Fibroblast of the aortic adventitia (primary cell): ENCODE measurements at places on chromosomes 7 and 10.

- no peak for DNase-seq
Measured at GRCh38 chr7:1920266-1920681, 250.2 kb downstream of the ELFN1 start.

DNA sequence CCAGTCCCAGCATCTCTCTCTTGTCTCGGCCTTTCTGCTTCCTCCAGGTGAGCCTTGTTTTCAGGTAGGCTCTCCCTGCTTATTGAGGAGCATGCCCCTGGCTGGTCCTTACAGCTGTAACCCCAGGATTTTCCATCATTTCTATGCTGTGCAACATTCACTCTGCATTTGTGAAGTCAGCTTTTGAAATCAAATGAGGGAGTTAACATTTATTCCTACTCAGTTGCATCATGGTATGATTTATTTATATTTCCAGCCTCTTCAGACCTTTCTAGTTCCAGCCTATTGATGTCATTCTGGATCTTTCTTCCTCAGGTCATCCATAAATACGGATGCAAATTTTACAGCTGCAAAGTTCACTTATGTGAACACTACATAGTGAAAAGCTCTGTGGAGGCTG is 755.6 kb downstream of the TYW1 start:
- no peak for DNase-seq

GRCh38 chr10:120456626-120457430 is at the start of gene PLPP4:
TSS of gene PLPP4 (plus strand) at chr10:120457227. CDS start at chr10:120457306, 79 bp downstream.
- DNase-seq, result peak; percentile 30

DNA sequence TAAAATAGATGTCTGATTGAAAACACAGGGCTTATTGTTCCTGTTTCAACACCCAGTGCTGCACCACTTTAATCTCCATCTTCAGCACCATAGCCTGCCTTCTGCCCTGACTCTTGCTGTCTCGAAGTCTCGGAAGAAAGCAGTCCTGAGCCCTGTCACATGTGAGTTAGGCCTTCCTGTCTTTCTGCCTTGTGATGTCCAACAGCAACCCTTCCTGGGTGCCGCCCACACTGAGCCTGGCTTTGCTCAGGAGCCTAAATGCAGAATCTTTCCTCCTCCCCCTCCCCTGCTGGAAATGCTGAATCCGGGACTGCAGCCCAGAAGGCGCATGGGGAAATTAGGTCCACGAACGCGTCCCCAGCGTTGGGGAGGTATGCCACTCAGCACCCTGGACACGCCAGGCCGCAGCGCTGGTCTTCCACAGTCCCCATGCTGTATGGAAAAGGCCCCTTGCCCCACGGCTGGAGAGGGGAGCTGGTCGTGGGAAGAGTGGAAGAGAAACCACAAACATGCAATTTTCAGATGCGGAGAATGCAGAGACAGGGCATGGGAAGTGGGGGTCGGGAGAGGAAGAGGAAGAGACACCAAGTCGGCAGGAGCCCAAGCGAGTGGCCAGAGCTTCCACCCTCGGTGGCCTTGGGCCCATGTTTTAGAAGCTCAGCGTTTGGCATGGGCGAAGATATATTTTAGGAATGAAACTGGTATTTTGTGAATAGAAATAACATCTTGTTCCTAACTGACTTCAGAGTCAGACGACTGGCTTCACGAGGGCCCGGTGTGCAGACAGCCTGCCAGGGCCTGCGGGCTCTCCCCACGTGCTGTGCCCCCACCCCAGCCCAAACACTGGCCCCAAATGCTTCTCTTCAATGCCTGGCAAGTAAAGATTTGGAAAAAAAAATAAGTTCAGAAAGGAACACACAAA is 656.1 kb upstream of the FOXK1 start:
- DNase-seq, result no peak

DNA sequence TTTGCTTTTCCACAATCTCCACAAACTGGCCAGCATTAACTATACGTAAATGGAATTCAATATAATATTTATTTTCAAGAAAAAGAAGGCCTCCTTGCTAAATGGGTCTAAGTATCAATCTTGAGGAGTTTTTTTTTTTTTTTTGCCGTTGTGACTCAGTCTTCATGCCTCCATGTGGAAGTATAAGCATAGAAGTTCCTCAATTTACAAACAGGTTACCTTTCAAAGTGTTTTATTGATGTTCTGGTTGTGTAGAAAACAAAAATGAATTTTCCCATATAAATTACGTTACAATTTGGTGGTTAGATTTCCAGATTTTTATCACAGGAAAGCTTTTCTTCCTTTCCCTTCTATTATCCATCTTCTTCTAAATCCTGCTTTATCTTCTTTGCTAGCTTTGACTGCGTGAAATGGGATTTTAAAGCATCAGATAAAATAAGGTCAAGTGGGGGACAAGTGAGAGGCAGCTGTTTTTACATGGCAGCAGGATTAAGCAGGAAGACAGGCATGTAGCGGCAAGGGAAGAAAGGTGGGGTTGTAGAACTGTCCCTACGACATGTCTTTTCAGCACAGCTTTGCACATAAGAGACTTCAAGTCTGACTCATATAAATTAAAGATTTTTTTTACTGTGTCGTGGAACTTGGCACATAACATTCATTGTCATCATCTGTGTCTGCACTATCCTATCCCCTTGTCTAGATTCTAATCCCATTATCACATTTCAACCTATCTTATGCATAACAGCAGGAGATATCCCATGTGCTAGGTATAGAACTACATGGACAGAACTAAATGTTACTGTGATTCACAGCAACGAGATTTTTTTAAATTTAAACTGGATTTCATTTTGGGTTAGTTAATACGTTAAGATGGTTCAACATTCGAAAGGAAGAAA is 135.3 kb upstream of the FAM3C start:
- no peak for DNase-seq

DNA sequence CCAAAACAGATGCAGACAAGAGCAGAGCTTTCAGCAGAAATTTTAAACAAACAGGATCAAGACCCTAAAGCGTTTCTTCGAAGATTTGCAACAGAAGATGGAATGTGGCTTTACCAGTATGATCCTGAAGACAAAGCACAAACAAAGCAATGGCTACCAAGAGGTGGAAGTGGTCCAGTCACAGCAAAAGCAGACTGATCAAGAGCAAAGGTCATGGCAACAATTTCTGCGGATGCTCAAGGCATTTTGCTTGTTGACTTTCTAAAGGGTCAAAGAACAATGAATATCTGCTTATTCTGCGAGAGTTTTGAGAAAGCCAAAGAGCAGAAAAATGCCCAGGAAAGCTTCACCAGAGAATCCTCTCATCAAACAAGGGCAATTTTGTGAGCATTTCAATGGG is 130.4 kb downstream of the MBL2 start:
- no peak for DNase-seq

- no peak for DNase-seq
Measured at GRCh38 chr7:115775981-115776380, 254.6 kb downstream of the TFEC start.

DNA sequence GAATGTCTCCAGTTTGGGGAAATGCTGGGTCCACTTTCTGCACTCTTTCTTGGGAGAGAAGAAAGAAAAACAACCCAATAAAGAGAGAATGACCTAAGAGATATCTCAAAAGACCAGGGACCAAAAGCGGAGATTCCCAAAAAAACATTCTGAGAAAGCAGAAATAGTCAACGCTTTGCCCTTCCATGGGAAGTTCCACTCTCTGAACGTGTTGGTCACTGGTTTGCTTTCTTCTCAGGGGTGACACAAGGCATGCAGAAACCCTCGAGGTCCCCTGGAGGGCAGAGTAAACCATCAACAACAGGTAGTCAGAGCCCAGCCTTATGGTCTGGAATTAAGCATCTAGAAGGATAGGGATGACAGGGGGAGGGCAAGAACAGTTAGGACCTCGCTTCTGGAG is 26.2 kb upstream of the AOAH start:
- DNase-seq, result no peak

GRCh38 chr7:8249121-8249520 is 12.8 kb downstream of the ICA1 start:
- DNase-seq, result no peak

DNA sequence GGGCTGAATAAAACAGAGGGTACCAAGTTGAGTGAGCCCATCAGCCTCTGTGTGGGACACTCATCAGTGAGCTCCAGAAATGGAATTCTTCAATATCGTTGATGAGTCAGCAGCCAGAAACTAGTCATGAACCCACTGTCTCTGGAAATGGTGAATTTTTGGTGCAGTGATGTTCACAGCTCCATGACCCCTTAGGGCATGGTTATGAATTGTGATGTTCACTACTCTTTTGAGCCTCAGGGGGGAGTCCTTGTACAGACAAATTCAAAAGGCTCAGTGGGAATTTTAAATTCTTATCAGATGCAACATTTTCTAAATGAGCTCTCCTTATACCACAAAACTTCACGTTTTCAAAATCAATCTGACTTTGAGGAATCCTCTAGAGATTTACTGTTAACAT is 335.7 kb downstream of the PHTF2 start:
- DNase-seq, result peak; percentile 73

GRCh38 chr7:154879629-154880028 is 123.3 kb downstream of the PAXIP1 start:
- DNase-seq, result no peak
